Prostate gland (tissue), 2 donors: ENCODE measurements at places on chromosomes 5 and 9. TPM values are rescaled to one million over a fixed set of nuclear protein-coding genes. Genes with fewer than 3 reads are reported as not detected.

Gene STOM
- total RNA-seq = 64.3 TPM

Gene AMBP
- 1.5 TPM for total RNA-seq

Gene TMEM161B
- 16.2 TPM for total RNA-seq

Gene PCDHA1
- 0.85 TPM for total RNA-seq

Gene PSD2
- 0.74 TPM for total RNA-seq

Gene PCDHB9
- 1.0 TPM for total RNA-seq

Gene ZDHHC21
- 8.0 TPM for total RNA-seq

Gene RNF180
- 18.0 TPM for total RNA-seq

Gene SH3PXD2B
- 15.8 TPM for total RNA-seq

Gene CMYA5
- total RNA-seq = 26.1 TPM

Gene FAM120AOS
- total RNA-seq = 60.7 TPM

Gene GABRA1
- 0.23 TPM for total RNA-seq

Gene ARSI
- 1.5 TPM for total RNA-seq

Gene PCDHGC5
- 0.96 TPM for total RNA-seq

Gene LHX6
- 2.7 TPM for total RNA-seq

Gene PCA3
- total RNA-seq = 0.14 TPM

Gene GMCL2
- total RNA-seq = 2.8 TPM

Gene NFX1
- total RNA-seq = 30.8 TPM

Gene GARIN3
- total RNA-seq = 0.97 TPM

Gene MGAT4B
- total RNA-seq = 82.7 TPM

Gene DBH
- not detected for total RNA-seq

Gene HTR1A
- total RNA-seq = 1.2 TPM

Gene PLPPR1
- total RNA-seq = 2.8 TPM

Gene C7
- total RNA-seq = 68.2 TPM

Gene UGT3A2
- total RNA-seq = 0.55 TPM

Gene SLC22A5
- total RNA-seq = 26.2 TPM

Gene SHOC1
- total RNA-seq = not detected

Gene MARCOL
- not detected for total RNA-seq
